NCI-H2081 treated with DMSO at 0.1 percent for 48 hours (cell line): ENCODE measurements at places on chromosomes 11 and 22.

- no peak for DNase-seq
Measured at GRCh38 chr11:65295001-65295400, 19.7 kb upstream of the CDC42EP2 start.

- no peak for DNase-seq
Measured at GRCh38 chr11:75966537-75967287, 151.7 kb downstream of the UVRAG start.

GRCh38 chr11:59877325-59877724 lies 1.3 kb upstream of the OOSP3 start:
- DNase-seq: no peak

DNA sequence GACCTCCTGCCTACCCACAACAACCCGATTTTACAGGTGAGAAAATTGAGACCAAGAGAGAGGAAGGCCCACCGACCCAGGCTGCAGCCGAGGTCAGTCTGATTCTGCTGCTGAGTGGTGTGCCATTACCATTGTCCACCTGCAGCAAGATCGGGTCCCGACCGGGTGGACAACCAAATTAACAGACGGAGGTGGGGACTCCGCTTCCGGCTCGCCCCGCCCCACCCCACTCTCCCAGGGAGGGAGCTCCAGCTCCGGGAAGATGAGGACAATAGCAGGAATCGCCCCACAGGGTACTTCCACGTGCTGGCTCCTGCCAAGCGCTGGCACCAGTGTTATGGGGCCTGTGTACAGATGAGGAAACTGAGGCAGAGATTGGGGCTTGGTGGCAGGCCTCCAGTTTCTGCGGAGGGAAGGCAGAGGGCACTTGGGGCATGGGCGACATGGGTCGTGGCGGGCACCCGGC lies 425 bp upstream of the KDELR3 start:
- DNase-seq: no peak

DNA sequence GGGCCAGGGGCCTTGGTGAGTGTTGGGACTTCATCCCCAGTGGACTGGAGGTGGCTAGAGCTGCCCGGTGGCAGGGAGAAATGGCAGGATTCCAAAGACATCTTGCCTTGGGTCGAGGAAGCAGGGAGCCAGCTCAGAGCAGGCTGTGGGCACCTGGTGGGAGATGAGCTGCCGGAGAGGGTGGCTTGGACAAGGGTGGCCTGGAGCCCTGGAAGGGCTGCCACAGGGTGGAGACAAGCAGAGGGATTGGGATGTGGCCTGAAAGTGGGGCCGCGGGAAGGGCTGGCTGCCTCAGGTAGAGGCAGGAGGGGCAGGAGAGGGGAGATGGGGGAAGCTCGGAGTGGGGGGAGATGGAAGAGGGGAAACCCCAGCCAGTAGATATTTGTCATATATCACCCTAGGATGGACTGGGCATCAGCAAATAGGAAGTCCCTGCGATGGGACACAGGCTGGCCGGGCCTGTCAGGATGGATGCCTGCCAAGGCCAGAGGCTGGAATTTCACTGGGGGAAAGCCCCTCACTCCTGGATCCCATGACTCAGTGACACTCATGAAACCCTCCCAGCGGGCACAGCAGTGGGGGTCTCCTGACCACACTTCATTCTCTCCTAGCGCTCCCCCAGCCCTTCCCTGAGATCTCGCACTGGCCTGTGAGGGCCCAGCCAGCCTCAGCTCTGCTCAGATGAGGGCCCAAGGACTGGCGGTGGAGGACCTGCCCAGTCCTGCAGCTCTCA lies 72.0 kb upstream of the SHISAL1 start:
- DNase-seq: no peak

DNA sequence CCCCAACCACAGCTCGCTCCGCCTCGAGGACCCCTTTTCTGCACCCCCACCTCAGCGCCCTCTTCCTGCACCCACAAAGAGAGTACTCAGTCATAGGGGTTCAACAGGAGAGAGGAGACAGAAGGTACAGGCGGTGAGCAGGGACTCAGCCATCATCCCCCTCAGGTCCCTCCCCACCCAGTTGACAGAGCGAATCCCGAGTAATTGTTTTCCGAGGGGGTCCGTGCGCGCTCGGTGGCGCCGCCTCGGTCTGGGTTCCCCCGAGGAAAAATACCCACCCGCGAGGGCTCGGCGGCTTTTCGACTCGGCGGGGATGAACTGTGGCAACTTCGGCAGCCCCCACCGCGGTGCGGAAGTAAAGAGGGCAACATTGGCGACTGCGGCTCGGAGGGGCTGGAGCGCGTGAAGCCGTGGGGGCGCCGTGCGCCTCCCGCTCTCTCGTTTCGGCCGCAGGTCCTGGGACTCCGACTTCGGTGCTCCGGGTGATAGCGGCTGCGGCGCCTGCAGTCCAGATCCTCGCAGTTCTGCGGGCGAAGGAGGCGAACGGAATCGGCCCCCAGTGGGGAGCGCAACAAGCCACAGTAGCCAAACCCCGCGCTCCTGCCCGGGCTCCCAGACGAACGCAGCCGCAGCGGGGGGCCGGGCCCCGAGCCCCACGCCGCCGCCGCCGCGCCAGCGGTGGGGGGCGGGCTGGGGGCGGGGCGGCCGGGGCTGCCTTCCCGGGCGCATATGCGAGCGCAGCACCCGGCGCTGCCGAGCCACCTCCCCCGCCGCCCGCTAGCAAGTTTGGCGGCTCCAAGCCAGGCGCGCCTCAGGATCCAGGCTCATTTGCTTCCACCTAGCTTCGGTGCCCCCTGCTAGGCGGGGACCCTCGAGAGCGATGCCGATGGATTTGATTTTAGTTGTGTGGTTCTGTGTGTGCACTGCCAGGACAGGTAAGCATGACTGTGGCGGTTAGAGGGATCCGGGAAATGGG lies at the start of gene NELL1:
TSS of gene NELL1 (plus strand) at position 743 of the 976 bp plus-strand sequence.
- no peak for DNase-seq

DNA sequence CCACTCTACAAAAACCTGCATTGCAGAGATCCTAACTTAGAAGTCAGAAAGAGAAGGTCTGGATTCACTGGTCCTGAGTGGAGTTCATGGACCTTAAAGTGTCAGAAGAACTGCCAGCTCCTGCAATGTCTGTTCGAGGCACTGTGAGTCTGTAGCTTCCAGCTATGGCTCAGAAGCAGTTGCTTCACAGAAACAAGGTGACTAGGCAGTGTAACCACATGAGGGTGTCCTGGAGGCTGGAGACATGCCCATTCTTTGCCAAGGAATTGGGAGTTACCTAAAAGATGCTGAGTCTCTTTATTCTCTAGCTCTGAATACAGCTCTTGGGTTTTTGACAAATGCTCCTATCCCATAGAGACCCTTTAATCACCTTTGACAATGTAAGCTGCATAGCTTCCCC lies 130.5 kb downstream of the SPON1 start:
- no peak for DNase-seq

DNA sequence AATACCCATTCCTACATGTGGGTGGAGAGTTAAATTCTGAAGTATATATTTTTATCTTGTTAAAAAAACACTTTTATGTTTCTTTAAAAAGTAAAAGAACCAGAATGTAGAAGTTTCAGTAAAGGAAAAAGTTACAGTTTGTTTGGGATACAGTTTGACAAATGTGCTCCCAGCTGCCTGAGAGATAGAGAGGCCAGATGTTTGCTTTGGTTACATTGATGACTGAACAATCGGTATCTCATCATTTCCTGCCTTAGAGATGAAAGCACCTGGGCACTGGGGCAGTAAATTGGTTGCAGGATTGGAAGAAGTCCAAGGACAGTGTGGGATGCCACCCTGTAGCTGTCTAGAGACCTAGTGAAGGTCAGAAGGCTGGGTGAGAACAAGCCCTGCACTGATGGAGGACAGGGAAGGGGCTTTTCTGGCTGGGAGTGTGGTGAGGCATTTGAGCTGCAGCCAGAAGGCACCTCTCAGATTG lies 16.6 kb downstream of the MED15 start:
- DNase-seq: no peak

DNA sequence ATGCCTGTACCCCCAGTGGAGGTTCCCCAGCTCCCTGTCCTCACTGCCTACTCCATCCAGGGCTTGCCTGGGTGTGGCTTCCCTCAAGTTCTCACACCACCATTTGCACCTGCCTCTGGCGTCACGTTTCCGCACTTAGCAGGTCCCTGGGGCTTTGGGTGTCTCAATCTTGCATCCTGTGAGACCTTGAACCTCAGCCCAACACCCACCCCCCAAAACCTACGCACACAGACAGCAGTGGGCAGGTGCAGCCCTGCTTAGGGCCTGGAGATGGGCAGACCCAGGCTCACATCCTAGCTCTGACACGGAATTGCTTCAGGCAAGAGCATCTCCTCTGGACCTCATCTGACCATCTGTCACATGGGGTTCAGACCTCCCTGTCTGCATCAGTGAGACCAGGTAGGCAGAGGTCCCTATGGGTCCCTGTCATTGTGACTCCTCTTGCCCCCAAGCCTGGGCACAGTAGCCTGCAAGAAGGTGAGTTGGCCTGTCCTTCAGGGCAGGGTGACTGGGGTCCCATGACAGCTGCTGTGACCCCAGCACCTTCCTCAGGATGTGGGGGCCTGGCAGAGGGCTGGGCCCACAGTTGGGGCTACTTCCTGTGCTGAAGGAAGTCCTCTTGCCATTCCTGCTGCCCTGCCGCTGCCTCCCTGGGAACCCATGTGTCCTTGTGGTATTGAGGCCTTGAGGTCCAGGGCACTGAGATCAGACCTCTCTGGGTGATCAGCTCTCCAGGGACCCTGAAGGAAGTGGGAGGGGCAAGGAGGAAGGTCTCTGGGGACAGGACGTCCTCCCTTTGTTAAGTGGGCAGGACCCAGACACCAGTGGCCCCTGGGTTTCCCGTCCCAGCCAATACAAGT lies 2.0 kb downstream of the SIPA1 start:
- no peak for DNase-seq
